ENCODE measurements at places on chromosomes 16 and 17.

DNA sequence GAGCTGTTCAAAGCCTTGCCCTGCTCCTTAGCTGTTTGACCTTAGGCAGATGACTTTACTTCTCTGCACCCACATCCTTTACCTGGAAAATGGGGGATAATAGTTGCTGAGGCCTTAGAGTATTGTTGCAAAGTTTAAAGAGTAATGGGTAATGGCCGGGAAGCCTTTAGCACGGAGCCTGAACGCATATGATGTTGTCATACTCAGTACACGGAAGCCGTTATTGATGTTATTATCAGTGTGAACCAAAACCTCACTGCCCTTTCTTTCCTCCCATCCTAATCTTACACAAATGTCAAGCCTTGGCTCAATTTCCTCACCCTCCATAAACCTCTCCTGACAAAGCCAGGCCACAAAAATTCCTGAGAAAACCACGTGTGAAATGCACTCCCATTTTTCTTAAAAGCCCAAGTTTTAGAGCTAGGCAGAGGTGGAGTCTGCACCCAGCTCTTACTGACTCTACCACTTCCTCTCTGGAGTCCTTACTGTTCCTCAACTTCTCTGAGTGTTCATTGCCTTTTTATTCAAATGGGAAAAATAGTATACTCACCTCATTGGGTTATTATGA is 67.3 kb upstream of the CACNG3 start:
- peak; percentile 7 for DNase-seq

DNA sequence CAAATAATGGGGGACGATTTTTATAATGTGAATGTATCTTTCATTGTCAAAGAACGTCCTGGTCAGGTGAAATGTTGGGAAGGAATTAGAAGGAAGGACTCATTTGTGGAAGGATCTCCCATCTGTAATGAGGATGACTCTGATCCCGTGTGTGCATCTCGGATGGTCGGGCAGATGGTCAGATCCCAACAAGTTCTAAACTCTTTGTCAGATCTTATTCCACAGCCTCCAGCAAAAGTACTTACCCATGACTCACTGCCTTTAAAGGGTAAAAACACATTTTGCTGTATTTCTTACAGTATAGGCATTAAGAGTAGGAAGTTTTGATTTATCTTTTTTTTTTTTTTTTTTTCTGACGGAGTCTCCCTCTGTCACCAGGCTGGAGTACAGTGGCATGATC is 539 bp upstream of the KRTAP4-8 start:
- no peak for DNase-seq

GRCh38 chr16:15972046-15972868 is 22.8 kb downstream of the ABCC1 start:
- DNase-seq, result no peak

DNA sequence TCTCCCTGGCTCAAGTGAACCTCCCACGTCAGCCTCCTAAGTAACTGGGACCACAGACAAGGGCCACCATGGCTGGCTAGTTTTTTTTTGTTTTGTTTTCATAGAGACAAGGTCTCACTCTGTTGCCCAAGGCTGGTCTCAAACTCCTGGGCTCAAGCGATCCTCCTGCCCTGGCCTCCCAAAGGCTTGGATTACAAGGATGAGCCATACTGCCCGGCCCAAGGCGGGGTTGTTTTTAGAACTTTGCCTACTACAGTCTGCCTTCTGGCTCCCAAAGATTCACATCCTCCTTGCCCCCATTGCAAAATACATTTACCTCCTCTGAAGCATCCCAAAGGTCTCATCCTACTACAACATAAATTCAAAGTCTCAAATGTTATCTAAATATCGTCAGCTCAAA is 49.5 kb upstream of the PHOSPHO1 start:
- DNase-seq, result no peak

DNA sequence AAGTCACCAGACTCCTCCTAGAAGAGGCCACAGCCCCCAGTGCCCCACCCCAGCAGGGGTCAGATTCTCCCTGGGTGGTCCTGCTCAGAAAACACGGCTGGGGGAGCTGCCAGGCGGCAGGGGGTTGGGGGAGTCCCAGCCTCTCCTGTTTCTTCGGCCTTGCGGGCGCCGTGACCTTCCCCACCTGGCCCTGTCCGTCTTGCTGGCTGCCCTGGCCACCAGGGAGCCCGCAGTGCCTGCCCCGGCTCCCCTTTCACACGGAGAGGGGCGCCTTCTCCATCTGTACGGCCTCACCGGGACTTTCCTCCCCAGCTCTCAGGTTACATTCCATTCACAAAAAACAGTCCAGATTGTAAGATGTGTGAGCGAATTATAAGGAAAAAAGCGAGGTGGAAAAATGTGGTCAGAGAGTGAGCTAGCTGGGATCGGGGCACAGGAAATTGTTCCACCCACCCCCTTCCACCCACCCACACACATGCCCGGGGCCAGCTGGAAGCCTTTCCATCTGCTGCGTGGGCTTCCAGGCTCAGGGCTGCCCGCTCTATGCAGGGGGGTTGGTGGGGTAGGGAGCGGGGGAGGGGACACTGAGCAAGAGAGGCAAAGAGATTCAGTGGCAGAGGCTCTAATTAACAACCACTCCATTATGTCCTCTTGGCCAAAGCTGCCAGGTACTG is 14.6 kb upstream of the CIBAR2 start:
- no peak for DNase-seq

DNA sequence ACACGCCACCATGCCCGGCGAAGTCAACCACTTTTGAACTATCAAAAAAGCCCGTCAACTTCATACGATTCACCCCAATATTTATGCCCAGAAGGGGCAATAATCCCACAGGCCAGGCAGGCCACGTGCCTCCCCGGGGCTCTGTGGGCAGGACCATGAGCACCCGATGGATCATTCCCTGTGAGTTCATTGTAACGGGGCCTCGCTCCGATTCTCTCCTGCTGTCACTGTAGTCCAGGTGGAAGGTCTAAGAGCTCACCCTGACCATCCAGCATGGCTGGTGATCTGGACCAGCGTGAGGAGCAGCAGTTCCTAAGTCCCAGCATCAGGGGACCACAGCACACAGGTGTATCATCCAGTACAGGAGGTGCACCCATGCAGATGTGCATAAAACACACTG is 77.5 kb upstream of the DOC2B start:
- DNase-seq, result no peak

DNA sequence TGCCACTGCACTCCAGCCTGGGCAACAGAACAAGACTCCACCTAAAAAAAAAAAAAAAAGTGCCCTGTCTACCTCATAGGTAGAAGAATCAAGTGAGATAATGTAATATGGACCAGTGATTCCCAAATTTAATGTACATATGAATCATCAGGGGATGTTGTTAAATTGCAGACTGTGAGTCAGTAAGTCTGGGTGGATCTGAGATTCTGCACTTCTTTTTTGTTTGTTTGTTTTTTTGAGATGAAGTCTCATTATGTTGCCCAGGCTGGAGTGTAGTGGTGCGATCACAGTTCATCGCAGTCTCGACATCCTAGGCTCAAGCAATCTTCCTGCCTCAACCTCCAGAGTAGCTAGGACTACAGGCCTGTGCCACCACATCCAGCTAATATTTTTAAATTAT is 31.6 kb downstream of the HOXB1 start:
- DNase-seq, result no peak

DNA sequence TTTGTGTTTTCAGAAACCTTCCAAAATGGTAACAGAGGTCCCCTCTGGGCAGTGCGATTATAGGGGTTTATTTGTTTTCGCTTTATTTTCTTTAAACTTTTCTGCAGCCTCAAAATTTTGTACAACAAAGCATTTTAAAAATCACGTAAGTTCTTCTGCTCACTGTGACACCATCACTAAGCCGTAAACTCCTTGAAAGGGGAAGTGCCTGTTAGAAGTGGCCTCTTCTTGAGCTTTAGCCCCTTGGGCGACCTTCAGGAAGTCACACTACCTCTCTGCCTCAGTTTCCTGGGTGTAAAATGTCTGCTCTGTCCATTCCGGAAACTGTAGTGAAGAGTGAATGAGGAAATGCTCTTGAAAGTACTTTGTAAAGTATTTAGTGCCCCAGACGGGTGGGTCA is 26.6 kb downstream of the ARHGAP27 start:
- DNase-seq, result no peak

GRCh38 chr17:42647778-42648177 is 11.3 kb upstream of the TUBG2 start:
- no peak for DNase-seq

DNA sequence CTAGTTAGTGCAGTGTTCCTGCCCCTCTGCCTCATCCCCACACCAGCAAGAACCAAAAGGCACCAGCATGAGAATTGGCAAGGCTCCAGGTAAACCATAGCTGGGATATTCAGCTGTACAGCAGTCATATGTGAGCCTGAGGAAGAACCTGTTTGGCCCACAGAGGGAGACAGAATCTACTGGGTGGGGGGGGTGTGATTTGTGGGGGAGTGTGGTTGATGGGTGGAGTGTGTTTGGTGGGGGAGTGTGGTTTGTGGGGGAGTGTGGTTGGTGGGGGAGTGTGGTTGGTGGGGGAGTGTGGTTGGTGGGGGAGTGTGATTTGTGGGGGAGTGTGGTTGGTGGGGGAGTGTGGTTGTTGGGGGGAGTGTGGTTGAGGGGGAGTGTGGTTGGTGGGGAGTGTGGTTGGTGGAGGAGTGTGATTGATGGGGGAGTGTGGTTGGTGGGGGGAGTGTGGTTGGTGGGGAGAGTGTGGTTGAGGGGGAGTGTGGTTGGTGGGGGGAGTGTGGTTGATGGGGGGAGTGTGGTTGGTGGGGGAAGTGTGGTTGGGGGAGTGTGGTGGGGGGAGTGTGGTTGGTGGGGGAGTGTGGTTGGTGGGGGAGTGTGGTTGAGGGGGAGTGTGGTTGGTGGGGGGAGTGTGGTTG is 19.5 kb downstream of the MINK1 start:
- DNase-seq, result peak; percentile 54

DNA sequence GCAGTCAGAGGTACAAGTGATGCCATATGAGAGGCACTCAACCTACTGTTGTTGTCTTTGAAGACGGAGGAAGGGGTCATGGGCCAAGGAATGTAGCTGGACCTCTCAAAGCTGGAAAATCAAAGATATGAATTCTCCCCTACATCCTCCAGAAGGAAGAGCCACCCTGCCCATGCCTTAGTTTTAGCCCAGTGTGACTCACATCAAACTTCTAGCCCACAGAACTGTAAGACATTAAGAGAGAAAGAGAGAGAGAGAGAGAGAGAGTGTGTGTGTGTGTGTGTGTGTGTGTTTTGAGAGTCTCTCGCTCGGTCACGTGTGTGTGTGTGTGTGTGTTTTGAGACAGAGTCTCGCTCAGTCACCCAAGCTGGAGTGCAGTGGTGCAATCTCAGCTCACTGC is 87.1 kb downstream of the STX8 start:
- no peak for DNase-seq

- no peak for DNase-seq
Measured at GRCh38 chr16:9943121-9943520, 239.1 kb downstream of the GRIN2A start.

- no peak for DNase-seq
Measured at GRCh38 chr17:74305865-74306654, 20.0 kb upstream of the KIF19 start.

GRCh38 chr17:63480826-63481487 is 4.1 kb downstream of the ACE start:
- DNase-seq, result no peak

GRCh38 chr16:13205352-13205751 is 304.0 kb downstream of the SHISA9 start:
- no peak for DNase-seq

DNA sequence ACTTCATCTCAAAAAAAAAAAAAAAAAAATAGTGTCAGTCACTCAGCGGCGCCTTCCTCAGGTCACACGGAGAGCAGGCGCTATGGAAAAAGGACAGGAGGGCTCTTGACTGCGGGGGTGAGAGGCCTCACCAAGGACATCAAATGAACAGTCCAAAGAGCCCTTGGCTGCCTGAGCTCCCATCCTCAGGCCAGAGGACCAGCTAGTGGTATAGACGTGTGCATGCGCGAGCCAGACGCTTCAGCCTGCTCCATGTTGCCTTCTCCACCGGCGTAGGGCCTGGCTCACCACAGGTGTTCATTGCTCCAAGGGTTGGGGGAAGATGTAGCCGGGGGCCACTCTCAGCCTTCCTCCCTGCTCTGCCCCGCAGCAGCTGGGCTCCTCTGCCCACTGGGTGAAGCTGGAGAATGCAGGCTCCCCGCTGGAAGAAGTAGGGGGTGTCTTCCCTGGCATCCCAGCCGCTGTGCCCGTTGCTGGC is 65.8 kb upstream of the PLCG2 start:
- no peak for DNase-seq

DNA sequence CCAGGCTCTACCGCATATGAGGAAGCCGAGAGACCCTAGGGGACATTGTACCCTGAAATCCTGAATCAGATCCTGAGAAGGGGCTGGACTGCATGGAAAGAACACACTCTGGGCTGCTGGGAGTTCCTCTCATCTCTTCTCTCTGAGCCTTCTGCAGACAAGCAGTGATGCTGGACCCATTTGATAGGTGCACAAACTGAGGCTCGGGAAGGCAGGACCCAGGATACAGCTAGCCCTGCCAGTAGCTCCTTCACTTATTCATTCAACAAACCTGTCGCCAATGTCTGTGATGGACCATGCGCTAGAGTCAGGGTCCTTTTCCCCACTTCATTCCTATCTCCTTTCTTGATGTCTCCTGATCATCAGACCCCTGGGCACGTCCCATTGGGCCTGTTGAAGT is 1.9 kb downstream of the SBK1 start:
- DNase-seq, result no peak

DNA sequence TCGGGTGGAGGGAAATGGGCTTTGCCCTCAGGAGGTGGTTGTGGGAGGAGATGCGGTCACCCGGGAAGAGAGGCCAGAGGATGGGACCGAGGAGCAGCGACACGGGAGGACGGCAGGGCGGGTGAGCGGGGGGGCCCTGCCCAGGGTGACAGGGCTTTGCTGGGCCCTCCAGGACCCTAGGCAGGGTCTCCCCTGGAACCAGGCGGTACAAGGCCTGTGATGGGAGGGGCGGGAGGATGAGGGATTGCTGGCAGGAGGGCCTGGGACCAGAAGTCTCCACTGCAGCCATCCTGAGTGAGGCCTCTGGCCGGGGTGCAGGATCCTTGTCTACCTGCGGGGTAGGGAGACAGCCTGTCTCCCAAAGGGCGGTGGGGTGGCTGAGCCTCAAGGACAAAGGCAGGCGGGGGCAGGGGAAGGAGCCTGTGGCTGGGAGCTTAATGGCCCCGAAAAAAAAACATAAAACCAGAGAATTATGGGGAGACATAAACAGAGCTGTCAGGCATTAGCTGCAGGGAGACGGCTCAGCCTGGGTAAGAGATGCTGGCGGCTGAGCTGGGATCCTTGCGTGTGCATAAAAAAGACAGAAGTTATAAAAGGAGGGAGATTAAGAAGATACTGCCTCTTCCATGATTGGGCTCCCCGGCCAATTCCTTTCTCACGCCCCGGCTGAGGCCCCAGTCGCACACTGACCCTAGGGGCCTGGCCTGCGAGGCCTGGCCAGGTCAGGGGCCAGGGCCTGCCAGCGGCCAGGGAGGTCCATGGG is 66.7 kb downstream of the SREBF1 start:
- DNase-seq, result no peak

GRCh38 chr17:47820033-47820789 is 1.4 kb downstream of the OSBPL7 start:
- DNase-seq, result no peak

- peak; percentile 37 for DNase-seq
Measured at GRCh38 chr16:1645914-1646525, 32.1 kb upstream of the JPT2 start.
